ENCODE measurements at places on chromosomes 13 and 19.

GRCh38 chr19:13023656-13024055, 28.4 kb downstream of the NFIX start:
- DNase-seq: no peak

DNA sequence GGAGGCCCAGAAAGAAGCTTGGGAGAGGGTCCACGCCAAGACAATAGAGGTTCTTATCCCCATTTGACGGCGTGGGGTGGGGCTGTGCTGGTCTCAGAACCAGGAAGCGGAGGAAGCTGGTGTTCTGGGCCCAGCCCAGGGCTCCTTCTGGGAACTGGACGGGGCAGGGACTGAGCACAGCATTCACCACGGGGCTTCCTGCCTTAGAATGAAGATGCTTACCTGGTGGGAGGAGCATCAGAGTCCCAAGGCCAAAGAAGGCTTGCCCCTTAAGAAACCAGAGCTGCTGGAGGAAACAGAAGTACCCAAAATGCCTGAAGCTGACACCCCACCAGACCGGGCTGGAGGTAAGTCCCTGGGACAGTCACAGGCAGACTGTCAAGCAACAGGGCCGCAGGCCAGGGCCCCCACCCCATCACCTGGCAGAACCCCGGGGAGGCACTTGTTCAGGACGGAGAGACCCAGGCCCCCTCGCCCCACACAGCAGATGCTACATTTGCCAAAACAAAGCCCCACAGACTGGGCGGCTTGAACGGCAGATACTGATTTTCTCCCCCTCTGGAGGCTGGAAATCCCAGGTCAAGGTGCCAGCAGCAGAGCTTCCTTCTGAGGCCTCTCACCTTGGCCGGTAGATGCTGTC, 17.8 kb upstream of the IGLON5 start:
- no peak for DNase-seq

DNA sequence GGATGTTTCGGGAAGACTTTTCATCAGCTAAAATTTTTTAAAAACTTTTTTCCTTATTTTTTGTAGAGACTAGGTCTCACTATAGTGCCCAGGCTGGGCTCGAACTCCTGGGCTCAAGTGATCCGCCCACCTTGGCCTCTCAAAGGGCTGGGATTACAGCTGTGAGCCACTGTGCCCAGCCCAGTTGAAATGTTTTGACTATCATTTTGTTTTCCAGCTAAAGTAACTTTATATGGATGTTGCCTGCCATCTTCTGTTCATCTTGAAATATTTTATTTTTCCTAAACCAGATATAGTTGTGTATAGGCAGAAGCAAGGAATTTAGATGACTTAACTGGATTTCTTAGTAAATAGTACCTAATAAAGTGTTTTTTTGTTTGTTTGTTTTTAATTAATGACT, 7.0 kb downstream of the CAB39L start:
- no peak for DNase-seq

GRCh38 chr19:51375504-51376221, 3.2 kb upstream of the NKG7 start:
- no peak for DNase-seq

DNA sequence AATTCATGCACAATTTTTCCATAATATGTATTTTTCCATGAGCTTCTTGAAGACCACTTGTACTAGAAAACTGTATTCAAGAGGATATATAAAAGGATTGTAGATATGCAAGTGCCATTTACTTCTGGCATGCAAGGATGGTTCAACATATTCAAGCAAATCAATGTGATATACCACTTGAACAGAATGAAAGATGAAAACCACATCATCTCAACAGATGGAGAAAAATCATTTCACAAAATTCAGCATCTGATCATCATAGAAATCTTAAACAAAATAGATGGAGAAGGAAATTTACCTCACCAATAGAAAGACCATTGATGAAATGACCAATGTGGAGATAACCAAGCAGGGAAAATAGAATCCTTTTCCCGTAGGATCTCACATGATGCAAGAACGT, 5.1 kb upstream of the ZNF816 start:
- no peak for DNase-seq

DNA sequence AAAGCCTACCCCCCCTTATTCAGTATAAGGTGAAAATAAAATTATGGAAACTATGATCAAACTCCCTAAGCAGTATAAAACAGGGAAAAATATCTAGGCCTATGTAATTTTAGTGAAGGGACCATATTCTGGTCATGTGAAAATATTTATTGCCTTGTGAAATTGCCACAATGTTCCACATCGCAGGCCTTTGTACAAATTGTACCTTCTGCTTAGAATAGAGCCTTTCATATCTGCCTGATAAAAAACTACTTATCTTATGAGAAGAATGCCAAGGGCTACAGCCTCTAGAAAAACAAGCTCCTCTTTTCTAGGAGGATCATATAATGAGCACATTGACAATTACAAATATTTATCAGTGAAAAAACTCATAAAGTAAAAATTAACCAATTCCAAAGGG, 1280.0 kb downstream of the EFNB2 start:
- DNase-seq: no peak

- DNase-seq: no peak
Measured at GRCh38 chr13:66835040-66835628, 395.0 kb downstream of the PCDH9 start.

DNA sequence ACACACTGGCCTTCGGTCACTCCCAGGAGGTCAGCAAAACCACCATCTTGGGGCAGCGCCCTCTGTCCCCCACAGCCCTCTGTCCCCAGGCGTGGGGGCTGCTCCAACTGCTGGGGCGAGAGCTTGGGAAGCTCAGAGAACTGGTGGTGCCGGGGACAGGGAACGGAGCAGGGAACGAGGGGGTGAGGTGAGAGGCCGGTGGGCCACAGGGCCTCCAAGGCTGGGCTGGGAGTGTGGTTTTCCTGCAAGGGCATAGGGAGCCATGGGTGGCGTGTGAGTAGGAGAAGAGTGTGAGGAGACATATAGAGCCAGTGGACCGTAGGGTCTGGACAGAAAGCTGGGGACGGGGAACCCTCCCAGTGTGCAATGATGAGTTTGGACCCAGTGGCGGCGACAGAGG, 34.1 kb downstream of the F2RL3 start:
- no peak for DNase-seq

DNA sequence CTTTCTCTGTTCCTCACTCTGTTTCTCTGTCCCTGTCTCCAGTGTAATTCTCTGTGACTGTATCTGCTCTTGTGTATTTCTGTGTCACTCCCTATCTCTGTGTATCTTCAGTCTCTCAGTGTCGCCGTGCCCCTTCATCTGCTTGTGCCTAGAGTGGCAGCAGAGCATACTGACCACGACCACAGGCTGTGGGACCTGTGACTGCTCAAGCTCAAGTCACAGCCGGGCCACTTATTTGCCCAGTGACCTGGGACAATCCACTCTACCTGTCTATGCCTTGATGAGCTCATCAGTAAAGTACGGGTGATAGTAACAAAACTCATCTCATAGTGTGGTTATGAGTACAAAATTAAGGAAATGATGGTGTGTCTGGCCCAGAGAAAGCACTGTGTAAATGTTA, 8.7 kb downstream of the TMEM147 start:
- no peak for DNase-seq

- DNase-seq: no peak
Measured at GRCh38 chr13:25915840-25916518, 135.8 kb downstream of the SHISA2 start.

- no peak for DNase-seq
Measured at GRCh38 chr19:4295972-4296771, 6.0 kb downstream of the TMIGD2 start.

GRCh38 chr19:17598953-17599352, 43.5 kb downstream of the COLGALT1 start:
- DNase-seq: no peak

- peak; percentile 85 for DNase-seq
Measured at GRCh38 chr19:19540715-19541515, 2.9 kb downstream of the CILP2 start.

- no peak for DNase-seq
Measured at GRCh38 chr13:98398581-98398980, 178.3 kb downstream of the STK24 start.

GRCh38 chr13:46565808-46566750, 13.1 kb downstream of the LRCH1 start:
- DNase-seq: no peak

GRCh38 chr19:56316728-56317127, 2.1 kb upstream of the ZSCAN5A start:
- DNase-seq: no peak

DNA sequence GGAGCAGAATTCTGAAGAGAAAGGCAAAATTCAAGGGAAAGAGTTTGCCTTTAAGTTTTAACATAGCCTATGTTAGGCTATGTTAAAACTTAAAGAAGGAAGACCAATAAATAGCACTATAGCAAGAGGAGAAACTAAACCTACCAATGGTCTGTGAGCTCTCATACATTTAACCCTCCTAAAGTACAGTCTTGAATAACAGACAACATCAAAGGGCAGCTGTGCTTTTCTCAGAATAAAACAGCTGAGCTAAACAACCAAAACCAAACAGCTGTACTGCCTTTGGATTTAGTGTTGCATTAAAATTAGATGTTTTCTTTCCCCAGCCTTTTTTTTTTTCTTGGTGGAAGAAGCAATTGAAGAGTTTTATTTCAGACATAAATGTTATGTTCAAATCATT, 34.0 kb downstream of the KLF5 start:
- no peak for DNase-seq

DNA sequence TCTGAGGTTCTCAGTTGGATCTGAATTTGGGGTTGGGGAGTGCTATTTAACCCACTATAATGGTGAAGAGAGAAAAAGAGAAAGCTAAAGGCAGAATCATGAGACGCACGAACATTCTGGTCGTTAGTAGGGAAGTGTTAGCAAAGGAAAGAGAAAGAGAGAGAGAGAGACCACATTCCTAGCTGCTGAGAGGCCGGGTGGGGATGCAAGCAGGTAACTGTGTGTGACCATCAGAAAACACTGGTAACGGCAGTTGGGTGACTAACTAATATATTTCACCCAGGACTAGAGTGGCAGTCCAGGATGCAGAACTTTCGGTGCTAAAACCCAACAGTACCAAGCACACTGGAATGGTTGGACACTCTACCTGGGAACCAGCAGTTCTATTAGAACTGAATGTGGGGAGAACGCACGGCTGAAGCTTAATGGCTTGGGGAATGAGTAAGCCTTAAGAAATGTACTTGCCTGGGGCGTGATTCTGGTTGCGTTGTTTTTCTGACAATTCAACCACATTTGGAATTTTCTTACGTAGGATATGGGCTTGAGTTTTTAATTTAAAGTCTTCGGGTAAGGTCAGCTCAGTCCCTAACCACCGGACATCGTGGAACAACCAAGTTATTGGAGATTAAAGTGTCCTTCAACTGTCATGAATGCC, 130.2 kb downstream of the DNAJC15 start:
- no peak for DNase-seq

GRCh38 chr19:54287456-54287855, 6.5 kb upstream of the LILRB2 start:
- no peak for DNase-seq

GRCh38 chr13:114076329-114077090, 55.9 kb downstream of the RASA3 start:
- no peak for DNase-seq

GRCh38 chr13:50599927-50600326, 243.6 kb downstream of the DLEU7 start:
- DNase-seq: no peak

DNA sequence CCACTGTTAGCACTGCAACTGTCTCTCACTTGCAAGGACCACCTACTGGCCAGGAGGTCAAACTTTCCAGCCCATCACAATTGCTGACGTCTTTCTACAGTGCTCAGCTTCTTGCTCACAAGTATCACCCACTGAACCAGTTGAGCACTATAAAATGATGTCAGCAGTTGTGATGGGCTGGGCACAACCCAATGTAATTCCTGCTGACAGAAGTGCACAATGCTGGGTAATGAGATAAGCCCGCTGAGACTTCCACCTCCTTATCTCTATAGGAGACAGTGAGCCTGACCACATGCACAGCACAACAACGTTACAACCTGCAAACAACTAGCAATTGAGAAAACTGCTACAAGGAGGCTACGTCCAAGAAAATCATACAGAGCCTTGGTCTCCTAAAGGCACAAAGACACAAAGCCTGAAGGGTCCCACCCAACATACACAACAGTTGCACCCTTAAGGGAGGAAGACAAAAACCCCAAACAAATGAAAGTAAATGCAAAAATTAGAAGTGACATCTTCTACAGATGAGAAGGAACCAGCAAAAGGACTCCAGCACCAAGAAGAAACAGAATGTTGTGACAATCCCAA, 273.2 kb downstream of the LIG4 start:
- no peak for DNase-seq

GRCh38 chr19:17351815-17352435, 14.6 kb downstream of the GTPBP3 start:
- no peak for DNase-seq

GRCh38 chr13:35917252-35917941, 213.8 kb downstream of the DCLK1 start:
- DNase-seq: no peak

DNA sequence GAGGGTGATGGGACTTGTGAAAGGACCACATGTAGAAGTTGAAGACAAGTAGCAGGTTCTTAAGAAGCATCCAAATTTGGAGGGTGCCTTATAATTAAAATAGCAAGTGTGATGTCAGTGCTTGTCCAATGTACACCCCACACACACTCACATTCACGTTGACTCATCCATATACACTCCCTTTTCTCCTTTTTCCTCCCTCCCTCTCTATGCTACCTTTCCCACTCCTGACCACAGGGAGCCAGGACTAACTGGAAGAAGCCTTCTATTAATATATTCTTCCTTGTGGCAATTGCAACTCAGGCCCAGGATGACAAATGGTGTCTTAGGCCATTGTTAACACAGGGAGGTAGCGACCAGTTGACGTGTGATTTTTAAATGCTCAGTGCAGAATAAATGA, 16.3 kb upstream of the GPR183 start:
- DNase-seq: no peak

DNA sequence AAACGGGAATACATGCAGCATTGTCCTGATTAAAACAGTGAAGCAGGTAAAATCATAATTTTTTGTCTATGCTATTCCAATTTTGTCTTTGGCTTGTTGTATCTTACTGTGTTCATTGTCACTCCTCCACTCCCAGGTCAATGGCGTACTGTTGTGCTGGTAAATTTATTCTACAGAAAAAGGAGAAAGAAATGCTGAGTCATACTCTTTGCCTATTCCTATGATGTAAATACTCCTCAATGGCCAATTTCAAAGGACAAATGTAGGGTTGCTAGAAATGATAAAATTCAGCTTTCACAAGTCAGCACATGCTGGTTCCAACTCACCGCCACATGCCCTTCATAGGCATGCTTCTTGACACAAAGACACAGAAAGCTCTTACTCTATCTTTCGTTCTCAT, 694.4 kb upstream of the PCDH20 start:
- DNase-seq: no peak

DNA sequence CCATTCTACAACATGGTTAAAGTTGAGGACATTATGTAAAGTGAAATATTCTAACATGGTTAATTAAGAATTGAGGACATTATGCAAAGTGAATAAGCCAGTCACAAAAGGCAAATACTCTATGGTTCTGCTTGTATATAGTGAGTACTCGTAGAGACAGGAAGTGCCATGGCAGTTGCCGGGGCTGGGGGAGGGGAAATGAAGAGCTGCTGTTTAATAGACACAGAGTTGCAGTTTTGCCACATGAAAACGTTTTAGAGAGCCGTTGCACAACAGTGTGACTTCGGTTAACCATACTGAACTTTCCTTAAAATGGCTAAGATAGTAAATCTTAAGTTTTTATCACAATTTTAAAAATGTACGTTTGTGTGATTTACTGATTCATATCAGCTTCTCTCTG, 176.9 kb downstream of the SHISA2 start:
- DNase-seq: no peak

All from GM19239 (cell line).